ENCODE measurements at places on chromosomes 7 and 10.
A peak's percentile ranks its signal among the peaks of the same experiment; 100 is the strongest.

- DNase-seq = peak; percentile 52
These were observed 364.1 kb downstream of the RPS24 start for GRCh38 chr10:78397786-78398185.

DNA sequence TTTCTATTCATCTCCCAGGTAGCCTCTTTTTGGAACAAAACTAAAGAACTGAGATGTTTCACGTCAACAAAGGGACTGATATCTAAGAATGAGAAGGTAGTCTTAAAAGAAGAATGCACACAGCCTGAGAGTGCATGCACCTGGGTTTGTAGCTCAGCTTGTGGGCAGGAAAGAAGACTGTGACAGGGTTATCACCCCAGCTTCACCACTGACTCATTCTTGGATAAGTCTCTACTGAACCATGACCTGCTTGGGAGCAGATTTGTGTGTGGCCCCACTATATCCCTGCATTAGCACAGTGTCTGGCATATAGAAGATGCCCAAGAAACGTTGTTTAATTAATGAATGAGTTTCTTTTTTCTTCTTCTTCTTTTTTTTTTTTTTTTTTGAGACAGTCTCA lies 187.5 kb downstream of the GPAM start:
- no peak for DNase-seq

DNA sequence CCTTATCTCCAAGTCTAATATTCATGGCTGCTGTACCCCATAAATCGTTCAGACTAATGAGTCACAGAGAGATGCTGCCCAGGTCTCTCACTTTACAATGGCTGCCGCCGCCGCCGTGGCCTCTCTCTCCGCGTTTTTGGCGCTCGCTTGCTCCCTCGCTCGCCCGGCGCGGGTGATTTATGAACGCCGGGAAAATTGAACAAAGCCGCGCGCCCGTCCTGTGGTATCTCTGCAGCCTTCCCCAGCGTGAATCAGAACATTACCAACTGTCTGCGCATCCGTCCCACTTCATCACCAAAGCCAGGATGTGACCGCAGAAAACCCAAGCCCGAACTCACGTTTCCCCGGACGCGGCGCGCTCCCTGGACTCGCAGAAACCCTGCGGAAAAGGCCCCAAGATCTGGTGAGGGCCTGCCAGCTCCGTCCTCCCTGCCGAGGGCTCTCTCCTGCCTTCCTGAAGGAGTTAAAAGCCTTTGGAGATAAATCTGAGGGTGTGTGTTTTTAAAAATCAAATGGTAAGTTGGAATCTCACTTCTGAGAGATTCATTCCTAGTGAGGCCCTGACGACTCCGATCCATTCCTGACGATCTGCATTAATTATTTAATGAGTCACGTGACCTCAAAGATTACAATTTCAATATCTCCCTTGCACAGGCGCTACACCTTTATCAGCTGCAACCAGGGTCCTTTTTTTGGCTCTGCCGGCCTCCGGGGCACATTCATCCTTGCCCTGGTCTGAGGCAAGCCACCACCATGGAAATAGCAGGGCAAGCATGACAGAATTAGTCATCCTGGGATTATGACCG lies 6.3 kb downstream of the HOXA4 start:
- no peak for DNase-seq

DNA sequence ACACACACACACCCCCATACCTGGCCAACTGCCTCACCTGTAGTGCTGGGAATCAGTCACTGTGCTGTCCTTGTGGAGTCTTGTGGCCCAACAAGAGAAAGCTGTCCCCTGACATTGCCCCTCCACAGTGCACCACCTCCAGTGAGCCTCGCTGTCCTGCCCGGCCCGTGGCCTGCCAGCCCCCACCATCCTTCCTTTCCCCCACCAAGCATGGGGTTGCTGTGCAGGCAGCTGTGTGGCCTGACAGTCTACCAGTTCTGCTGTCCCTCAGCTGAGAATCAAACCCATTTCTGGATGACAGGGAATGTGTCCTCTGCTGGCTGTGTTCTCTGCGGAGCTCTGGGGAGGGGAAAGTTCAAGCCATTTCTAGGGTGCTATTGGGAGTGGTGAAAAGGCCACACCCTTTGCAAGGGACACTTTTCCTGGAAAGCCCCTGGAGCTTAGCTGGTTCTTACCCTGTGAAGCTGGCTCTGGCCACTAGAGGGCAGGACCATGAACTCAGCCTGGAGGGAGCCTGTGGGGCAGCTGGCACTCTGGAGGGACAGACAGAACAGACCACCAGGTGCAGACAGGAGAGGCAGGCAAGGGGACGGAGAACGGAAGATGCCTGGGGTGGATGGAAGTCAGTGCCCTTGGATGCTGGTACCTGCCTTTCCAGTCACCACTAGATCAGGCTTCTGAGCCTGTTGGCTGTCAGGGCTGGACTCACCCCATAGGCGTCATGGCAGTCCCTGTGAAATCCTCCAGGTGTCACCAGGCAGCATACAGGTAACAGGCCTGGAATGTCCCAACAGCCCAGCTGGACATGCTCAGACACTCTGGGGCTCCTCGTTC lies 10.5 kb upstream of the MTPAP start:
- DNase-seq = peak; percentile 9

- DNase-seq = no peak
These were observed 14.4 kb downstream of the NAMPT start for GRCh38 chr7:106270122-106270977.

DNA sequence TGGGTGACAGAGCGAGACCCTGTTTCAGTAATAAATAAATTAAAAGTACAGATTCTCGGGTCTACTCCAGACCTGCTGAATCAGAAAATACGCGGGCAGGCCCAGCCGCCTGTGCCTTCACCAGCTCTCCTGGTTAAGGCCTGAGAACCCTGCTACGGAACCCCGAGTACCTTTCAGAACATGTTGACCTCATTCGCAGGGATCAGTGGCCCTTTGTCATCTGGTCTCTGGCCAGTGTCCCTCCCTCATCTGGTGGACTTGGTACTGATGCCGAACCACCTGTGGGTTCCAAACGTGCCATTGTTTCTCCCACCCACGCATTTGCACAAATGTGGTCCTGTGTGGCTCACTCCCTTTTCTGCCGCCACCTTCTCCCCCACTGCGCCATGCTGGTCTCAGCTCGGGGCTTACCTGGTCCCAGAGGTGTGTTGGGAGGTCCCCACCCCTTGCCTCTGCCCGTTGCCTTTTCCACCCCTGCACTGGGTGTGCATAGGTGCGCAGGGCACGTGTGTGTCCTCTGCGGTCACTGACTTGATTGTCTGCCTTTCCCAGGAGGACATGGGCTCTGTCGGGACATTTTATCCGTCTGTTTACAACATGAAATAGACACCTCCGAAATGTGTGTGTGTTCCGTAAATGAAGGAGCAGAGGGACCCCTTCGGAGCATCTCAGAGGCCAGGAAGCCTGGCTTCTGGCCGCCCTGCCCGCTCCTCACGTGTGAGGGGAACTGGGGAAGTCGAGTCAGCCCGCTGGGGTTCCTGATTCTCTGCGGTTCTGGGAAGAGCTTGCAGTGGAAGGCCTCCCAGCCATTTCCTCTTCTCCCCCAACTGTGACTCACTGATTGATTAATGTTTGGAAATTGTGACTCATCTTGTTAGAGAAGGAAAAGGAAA lies 135.2 kb downstream of the CUX1 start:
- no peak for DNase-seq

DNA sequence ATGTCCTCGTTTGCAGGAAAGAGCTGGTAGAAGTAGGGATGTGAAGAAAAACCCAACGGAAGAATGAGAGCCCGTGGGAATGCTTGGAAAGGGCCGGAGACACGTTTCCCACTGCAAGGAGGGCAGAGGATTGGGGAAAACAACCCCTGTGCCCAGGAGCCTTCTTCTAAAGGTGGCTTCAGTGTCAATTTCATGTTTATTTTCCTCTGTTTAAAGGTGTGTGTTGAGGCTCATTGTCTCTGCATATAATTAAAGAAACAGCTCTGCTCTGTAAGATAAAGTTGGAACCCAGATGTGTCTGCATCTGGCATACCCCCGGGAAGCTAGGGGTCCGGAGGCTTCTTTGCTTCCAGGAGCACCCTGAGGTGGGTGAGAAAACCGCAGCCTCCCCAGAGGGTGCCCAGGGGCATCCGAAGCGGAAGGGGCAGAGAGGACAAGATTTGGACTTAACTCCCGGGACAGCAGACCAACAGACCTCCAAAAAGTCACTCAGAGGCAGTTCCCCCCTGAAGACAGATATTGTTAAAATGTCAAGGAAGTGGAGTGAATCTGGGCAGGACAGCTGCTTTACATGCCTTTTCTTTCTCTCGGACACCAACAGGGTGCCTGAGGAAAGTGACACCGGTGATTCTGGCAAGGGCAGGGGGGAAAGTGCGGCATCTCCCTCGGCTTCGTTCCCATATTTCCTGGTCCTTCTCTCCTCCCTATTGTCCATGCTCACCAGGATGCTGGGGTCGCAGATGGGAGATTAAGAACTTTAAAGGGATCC lies 8.6 kb upstream of the GATA3 start:
- DNase-seq = no peak

- no peak for DNase-seq
These were observed 118.0 kb downstream of the OTUD1 start for GRCh38 chr10:23556727-23557440.

- DNase-seq = no peak
These were observed 560.9 kb downstream of the SDK1 start for GRCh38 chr7:3861941-3862340.

- DNase-seq = no peak
These were observed 49.9 kb upstream of the STEAP1B start for GRCh38 chr7:22549667-22550513.

- DNase-seq = no peak
These were observed 217.2 kb upstream of the PLXNA4 start for GRCh38 chr7:132793474-132793873.

DNA sequence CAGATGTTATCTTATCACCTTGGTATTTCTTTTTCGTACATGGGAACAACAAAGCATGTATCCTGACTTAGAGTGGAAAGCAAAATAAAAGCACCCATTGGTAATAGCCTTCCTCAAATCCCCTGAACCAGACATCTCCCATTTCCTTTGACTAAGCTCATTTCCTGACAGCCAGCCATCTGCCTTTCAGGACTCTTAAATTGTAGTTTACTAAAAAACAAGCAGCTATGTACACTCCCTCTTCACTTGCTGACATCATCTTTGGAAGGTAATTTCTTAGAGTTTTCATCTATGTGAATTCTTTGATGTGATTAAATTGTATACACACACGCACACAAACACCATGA lies 40.7 kb downstream of the ARL4A start:
- DNase-seq = peak; percentile 12

DNA sequence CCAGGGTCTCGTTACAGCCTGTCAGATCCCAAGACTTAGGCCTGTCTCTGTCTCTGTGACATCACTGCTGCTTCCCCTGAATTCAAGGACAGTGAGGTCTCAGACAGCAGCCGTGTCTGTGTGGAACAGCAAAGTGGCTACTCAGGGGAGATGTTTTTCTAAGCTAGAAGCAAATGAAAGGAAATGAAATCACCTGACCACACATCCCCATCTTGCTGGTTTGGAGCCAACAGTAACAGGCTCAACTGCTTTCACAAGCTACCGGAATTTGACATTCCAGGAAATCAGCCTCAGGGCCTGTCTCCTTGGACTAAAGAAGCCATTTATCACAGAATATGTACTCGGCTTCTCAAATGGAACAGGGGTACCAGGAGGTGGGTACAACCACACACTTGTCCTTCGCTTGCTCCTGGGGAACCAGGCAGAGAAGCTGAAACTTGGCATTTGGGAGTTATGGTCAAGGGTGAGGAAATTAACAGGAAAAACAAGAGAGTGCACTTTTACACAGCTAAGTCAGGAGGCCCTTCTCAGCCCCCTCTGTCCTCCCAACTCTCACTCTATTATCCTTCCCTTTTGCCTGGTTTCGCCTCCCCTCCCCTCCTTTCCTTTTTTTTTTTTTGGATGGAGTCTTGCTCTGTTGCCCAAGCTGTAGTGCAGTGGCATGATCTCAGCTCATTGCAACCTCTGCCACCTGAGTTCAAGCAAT lies 73.2 kb downstream of the SPDYE5 start:
- no peak for DNase-seq

DNA sequence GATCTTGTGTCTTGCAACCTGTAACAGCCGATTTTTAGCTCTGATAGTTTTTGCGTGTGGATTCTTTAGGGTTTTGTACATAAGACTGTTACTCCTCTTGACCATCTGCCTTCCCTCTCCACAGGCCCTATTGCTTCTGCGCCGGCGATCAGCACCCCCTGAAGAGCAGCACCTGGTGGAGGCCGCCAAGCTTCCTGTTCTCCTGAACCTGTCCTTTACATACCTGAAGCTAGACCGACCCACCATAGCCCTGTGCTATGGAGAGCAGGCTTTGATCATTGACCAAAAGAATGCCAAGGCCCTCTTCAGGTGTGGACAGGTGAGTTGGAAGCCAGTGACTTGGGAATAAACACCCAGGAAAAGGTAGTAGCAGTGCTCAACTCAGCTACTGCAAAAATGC lies 12.6 kb downstream of the FKBP6 start:
- DNase-seq = no peak

DNA sequence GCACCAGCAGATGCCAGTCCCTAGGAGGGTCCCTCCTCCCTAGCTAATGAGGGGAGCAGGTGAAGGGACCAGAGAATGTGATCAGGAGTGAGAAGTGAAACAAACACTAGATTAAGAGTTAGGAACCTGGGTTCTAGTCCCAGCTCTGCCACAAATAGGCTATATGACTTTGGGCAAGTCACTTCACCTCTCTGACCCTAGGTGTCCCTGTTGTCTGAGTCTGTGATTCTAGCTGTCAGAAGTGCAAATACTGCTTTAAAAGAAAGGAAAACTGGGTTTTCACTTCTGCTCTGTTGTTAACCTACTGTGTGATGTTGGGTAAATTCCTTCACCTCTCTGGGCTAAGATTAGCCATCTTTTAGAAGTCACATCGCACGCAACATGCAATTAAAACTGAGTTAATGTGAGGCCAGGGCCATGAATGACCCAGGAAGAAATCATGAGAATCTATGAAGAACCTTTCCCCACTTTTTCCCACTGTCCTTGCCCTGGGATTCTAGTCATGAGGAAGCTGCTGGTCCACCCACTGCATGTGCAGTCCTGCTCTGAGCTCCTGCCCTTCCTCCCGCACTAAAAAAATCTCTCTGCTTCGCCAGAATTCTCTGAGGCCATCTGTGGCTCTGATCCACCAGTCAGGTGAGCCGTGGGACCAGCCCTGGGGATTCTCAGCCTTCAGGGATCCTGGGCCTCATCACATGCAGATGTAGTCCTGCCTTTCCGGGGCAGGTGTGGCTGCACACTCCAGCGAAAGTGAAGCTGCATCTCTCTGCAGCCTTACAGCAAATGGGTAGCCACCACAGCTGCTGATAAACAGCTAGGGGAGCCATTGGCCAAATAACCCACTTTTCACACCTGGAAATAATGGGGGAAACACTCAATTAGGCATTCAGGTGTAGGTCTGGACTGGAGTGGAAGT lies 181.7 kb downstream of the PLXNA4 start:
- no peak for DNase-seq

GRCh38 chr7:128247640-128248194 lies 6.6 kb downstream of the LEP start:
- no peak for DNase-seq

DNA sequence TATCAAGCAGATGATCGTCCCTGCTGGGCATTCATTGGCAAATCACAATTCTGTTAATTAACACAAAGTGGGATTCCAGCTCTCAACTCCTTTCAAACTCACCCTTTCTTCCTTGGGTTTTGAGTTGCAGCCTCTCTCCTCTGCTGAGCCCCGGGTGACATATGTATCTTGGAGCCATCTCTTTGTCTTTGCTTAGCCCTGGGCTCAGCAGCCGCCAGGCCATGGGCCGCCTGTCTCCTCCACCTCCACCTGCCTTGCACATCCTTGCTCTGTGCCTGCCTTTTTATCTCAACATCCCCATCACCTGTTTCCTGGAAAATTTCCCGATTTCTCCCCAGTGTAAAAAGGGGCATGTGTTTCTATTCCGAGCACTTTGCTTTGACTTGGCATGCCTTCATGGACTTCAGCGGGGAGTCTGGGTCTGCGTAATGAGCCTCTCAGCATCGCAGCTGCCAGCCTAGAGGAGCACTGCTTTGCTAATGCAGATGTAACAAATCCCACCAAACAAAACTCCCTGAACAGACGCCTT lies 141.3 kb upstream of the AGK start:
- peak; percentile 76 for DNase-seq
